ENCODE measurements at places on chromosomes 2 and 18.

- no peak for DNase-seq
Measured at GRCh38 chr2:161219211-161219610, 59.0 kb downstream of the TANK start.

- DNase-seq = no peak
Measured at GRCh38 chr2:223264541-223265193, 212.7 kb downstream of the KCNE4 start.

DNA sequence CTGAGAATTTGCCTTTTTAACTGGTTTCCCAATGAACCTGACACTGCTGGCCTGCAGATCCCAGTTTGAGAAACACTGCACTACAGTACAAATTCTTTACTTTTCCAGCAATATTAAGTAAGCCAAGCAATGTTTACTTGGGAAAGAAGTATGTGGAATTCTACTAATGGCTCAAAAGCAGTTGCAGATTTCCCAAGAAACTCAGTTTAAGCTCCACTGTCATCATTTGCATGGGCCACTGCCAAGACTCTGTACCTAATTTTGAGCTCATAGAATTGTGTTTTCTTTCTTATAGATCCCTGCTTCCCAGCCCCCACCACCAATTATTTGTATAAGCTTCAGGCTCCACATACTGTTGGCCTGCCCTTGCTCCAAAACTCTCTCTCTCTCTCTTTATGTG is 676.1 kb downstream of the RNF144A start:
- no peak for DNase-seq

DNA sequence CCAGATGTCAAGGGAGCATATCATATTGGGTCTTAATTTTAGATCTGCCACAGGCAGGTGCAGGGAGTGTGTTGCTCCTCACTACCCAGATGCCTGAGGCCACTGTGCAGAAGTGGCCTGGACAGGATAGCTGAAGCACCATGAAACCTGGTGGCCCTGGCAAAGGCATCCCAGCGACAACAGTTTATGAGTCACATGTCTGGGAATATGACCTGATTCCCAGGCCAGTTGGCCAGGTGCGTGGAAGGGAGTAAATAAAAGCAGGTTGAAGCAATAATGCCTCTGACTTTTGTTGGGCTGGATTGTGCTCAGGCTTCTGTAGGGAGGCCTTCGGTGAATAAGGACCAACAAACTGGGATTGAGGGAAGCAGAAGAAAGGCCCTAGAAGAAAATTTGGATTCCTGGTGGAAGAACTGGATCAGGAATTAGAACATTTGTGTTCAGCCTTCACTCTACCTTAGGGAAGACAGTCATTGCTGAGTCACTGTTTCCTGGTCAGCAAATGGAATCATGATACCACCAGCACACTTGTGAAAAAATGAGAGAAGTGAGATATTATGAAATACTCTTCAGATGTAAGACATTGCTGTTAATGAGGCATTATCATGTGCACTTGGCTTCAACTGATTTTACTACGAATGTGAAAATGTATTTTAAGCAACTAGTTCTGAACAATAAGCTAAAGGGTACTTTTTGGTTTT is 78.4 kb upstream of the ZNF516 start:
- no peak for DNase-seq

GRCh38 chr2:98823196-98824170 is 92.6 kb upstream of the MGAT4A start:
- no peak for DNase-seq

- DNase-seq = no peak
Measured at GRCh38 chr18:60082790-60083189, 183.0 kb downstream of the PMAIP1 start.

GRCh38 chr18:10475654-10476291 is 21.3 kb downstream of the APCDD1 start:
- DNase-seq = no peak

DNA sequence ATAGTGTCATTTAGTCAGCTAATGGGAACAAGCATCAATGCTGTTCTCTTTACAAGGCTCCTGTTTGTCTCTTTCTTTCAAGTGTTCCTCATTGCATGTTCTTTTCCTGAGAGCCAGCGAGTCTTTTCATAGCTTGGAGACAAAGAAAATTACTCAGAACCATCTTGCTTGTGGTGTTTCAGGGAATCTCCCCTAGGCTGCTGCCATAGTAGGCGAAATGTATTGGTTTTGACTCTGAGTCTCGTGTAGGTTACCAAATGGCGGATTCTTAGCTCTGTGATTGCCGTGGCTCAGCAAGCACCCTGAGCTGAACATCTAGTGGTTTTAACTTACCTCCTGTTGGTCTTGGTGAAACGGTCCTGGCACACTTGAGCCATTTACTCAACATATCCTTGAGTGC is 68.7 kb downstream of the RHBDD1 start:
- no peak for DNase-seq

DNA sequence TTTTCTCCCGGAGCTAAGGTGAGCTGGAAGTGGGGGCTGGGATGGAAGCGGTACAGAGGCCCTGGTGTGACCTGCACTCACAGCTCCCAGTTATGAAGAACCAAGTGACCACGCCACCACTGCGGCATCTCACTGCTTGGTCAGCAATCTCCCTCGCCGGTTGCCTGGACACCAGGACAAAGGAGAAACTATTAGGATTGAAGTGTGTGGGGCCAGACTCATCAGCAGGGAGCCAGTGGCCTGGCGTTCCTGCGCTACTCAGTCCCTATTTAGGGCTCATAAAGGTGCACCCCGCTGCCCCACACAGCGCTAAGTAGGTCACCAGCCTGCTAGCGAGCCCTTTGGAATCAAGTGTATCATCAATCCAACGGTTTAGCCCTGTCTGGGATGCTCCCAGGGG is 82.9 kb downstream of the ZCCHC2 start:
- no peak for DNase-seq

DNA sequence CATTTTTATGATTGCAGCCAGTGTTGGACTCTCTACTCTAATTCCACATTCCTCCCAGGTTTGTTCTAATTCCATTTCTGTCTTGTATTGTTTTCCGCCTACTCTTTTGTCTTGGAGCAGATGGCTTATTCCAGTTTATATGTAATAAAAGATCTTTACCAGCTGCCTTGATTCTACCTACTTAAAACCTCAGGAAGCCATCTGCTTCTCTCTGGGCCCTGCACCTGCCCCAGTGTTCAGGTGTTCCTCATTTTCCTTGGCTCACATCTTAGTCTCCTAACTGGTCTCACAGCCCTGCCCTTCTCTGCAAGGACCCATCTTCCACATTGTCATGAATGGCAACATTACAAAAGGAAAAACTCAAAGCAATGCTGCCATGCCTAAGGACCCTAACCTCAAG is 21.0 kb upstream of the IL37 start:
- DNase-seq = no peak

DNA sequence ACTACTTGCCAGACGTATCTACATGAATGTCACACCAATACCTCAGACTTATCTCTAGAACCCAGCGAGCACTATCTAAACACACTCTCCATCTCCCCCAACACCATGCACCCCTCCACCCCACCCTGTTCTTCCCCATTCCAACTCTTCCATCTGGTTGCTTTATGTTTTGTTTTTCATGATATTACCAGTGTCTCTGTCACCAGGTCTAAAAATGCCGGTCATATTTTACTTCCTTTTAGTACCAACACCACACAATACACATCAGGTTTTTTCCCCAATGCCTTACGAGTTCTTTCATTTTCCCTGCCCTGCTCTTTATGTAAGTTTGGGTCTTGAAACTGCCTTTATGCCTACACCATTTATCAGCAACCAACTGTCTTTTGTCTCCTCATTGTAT is 10.2 kb upstream of the ITGA4 start:
- DNase-seq = no peak

- no peak for DNase-seq
Measured at GRCh38 chr2:148953426-148953825, 78.4 kb downstream of the KIF5C start.

GRCh38 chr2:150812066-150812465 is 324.6 kb upstream of the RND3 start:
- DNase-seq = no peak

DNA sequence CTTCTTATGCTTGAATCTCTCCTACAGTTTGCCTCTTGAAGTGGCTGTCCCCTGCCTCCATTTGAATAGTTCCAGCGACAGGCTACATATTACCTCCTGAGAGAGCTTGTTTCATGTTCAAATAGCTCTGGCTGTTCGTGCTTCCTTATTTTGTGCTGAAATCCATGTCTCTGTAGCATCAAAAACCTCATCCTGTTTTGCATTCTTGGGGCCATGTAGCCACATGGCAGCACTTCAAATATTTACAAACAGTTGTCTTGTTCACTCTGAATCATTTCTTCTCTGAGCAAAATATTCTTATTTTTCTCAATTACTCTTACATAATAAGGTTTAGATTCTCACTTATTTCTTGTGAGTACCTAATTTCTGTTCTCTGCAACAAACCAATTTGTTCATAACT is 1243.1 kb upstream of the NXPH2 start:
- DNase-seq = no peak

DNA sequence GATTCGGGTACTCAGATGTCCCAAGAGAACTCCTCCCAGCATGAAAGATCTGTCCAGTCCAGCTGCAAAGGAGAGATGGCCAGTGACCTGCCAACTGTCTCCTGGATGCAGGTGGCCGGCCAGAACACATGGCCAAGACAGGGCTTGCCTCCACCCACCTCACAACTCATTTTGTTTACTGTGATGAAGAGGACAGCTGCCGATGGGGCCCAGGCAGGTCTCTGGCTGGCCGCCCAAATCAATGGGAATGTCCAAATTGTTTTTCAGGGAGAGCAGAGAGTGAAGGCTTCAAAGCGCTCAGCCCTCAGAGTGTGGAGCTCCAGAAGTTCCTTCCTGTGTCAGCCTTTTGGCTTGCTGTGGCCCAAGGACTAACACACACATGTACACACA is 41.9 kb downstream of the FOSL2 start:
- DNase-seq = no peak

- DNase-seq = no peak
Measured at GRCh38 chr2:24485197-24485596, 5.9 kb upstream of the NCOA1 start.

Measured in stimulated activated CD8-positive, alpha-beta memory T cell treated with anti-CD3 and anti-CD28 coated beads, Interleukin-7, amount 100 ng/mL, for 1 hour (primary cell).